Upper lobe of right lung (tissue), 1 donor: ENCODE measurements at places on chromosomes 2 and 18. TPM values are rescaled to one million over a fixed set of nuclear protein-coding genes. Genes with fewer than 3 reads are reported as not detected.
A peak's percentile ranks its signal among the peaks of the same experiment; 100 is the strongest.

EDAR gene
- 0.20 TPM for total RNA-seq

SLC35F5 gene
- total RNA-seq: 76.0 TPM

MTCL1 gene
- total RNA-seq: 10.1 TPM

DNA sequence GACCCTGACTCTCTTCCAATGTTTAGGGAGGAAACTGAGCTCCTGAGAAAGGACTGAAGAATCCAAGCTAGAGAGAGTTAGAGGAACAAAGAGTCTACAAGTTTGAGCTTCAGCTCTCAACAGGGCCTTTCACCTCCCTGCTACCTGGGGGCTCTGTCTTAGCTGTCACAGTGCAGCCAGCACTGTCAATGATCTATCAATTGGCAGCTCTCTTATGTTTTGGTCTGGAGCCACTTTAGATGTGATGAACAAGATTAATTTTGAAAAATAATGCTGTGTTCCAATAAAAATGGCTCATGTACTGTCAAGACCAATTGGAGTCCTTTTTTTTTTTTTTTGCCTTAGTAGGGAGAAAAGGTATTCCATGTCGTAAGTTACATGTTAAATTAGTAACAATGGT, 215.8 kb upstream of the TRIB2 start:
- H3K27ac ChIP-seq: peak overlapping the region; percentile 71
- DNase-seq: no peak
- no peaks in the 10 kb centered on the region for H3K27me3 ChIP-seq
- no peaks in the 10 kb centered on the region for H3K36me3 ChIP-seq

DNA sequence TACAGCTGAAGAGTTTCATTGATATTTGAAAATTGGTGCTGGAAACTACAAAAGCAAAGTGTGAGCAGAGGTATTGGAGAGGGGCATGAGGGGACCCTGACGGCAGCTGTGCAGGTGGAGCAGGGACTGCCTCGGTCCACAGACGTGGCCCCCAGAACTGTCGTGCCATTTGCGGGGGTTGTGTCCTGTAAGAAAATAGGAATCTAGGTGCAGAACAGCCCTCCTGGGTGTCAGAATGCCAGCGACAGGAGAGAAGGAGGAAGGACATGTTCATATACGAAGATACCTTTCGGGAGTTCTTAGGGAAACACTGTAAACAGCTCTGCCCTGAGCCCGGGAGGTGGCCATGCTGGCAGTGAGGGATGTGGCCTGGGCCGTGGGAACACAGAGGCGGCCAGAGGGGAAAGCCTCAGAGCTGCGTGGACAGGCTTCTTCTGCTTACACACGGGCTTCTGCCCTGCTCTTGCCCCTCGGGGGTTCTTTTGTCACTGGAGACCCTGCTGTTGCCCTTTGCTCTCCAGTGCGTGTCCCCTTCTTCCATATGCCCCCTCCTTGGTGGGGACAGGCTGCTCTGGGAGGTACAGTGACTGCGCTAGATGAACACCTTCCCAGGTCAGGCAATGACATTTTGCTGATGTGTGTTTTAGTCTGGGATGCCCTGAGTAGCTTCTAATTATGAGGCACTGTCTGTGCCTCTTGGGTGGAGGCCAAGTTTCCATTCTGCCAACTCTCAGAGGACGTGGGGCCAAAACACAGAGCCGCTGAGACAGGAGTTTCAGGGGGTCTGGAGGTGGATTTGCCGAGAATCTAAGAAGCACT, 81.9 kb upstream of the TXNDC2 start:
- H3K4me3 ChIP-seq: no peak overlapping the region
- no peaks in the 10 kb centered on the region for H3K36me3 ChIP-seq
- peaks cover 34% of the 10 kb centered on the region for H3K4me1 ChIP-seq
- H3K27ac ChIP-seq: peak overlapping the region; percentile 43
- no peaks in the 10 kb centered on the region for H3K27me3 ChIP-seq
- no peak for DNase-seq

GRCh38 chr18:14939141-14939540, 191.2 kb downstream of the ANKRD30B start:
- H3K27me3 ChIP-seq: no peaks in the 10 kb centered on the region
- no peak for DNase-seq
- H3K36me3 ChIP-seq: no peaks in the 10 kb centered on the region
- no peaks in the 10 kb centered on the region for H3K4me1 ChIP-seq
- no peak overlapping the region for H3K27ac ChIP-seq
- no peak overlapping the region for H3K4me3 ChIP-seq

GRCh38 chr2:239433777-239434403, 33.1 kb upstream of the HDAC4 start:
- no peaks in the 10 kb centered on the region for H3K4me1 ChIP-seq
- H3K4me3 ChIP-seq: no peak overlapping the region
- H3K36me3 ChIP-seq: no peaks in the 10 kb centered on the region
- no peak overlapping the region for H3K27ac ChIP-seq
- no peaks in the 10 kb centered on the region for H3K27me3 ChIP-seq

- peak overlapping the region; percentile 82 for H3K4me3 ChIP-seq
- H3K27me3 ChIP-seq: no peaks in the 10 kb centered on the region
- H3K4me1 ChIP-seq: peaks cover 36% of the 10 kb centered on the region
- DNase-seq: no peak
- H3K27ac ChIP-seq: peak overlapping the region; percentile 93
- H3K36me3 ChIP-seq: peaks cover 20% of the 10 kb centered on the region
Observed at GRCh38 chr2:112542984-112543661, 858 bp downstream of the POLR1B start.

DNA sequence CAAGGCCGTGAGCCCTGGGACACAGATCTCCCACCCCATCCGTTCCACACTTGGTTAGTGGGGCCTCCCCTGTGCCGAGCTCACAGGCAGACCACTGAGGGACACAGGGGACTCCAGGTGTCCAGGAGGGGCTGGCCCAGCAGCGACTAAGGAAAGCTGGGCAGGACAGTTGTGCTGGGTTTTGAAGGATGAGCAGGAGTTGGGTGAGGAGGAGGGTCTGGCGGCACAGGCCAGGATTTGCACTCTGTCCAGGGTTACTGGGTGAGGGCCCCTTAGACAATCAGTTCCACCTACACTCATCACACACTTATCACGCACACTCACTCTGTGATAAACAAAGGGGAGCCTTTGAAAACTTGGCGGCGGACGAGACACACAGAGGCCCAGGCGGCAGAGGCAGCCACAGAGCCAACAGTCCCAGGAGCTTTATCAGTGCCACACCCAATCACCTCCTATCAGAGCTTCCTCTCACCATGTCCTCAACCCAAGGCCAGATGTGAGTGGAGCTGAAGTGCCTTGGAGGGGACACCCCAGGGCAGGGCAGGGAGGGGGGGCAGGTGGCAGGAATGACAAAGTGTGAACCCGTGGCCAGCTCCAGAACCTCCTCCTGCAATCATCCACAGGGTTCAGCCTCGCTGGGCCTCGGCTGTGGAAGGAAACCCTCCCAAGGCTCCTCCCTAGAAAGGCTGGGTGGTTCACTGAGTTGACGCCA, 26.6 kb downstream of the BIN1 start:
- peak overlapping the region; percentile 66 for H3K27ac ChIP-seq
- H3K27me3 ChIP-seq: no peaks in the 10 kb centered on the region
- peaks cover 53% of the 10 kb centered on the region for H3K4me1 ChIP-seq
- H3K4me3 ChIP-seq: peak overlapping the region; percentile 31

DNA sequence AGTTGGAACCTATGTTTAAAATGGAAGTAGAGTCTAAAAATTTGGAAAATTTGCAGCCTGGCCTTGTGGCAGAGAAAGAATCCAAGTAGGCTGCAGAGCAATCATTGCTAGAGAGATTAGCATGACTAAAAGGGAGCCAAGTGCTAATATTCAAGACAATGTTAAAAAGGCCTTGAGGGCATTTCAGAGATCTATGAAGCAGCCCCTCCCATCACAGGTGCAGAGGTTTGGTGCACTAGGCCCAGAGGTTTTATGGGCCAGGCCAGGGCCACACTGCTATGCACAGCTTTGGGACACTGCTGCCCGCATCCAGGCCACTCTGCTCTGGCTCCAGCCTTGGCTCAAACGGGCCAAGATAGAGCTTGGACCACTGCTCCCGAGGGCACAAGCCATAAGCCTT, 6.7 kb upstream of the IL1A start:
- H3K27ac ChIP-seq: no peak overlapping the region
- H3K27me3 ChIP-seq: no peaks in the 10 kb centered on the region
- H3K36me3 ChIP-seq: no peaks in the 10 kb centered on the region
- H3K4me3 ChIP-seq: no peak overlapping the region
- no peak for DNase-seq

DNA sequence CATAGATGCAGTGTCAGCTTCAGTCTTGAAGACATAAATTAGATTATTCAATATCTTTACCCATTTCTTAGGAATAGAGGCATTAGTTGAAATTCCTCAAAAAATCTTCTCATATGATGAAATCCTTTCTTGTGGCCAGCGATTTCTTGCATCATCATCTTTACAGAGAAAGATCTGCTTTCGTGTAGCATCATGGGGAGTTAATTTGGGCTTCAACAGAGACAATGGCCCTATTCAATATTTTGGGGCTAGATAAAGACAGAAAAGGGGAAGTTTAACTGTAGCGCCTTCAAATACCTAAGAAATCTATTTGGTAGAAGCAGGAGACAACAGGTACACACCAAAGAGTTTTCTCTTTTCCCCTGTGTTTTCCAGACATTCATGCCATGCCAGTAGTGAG, 73.8 kb downstream of the TGFA start:
- no peak overlapping the region for H3K4me3 ChIP-seq
- H3K27me3 ChIP-seq: no peaks in the 10 kb centered on the region
- H3K36me3 ChIP-seq: no peaks in the 10 kb centered on the region
- no peak for DNase-seq

DNA sequence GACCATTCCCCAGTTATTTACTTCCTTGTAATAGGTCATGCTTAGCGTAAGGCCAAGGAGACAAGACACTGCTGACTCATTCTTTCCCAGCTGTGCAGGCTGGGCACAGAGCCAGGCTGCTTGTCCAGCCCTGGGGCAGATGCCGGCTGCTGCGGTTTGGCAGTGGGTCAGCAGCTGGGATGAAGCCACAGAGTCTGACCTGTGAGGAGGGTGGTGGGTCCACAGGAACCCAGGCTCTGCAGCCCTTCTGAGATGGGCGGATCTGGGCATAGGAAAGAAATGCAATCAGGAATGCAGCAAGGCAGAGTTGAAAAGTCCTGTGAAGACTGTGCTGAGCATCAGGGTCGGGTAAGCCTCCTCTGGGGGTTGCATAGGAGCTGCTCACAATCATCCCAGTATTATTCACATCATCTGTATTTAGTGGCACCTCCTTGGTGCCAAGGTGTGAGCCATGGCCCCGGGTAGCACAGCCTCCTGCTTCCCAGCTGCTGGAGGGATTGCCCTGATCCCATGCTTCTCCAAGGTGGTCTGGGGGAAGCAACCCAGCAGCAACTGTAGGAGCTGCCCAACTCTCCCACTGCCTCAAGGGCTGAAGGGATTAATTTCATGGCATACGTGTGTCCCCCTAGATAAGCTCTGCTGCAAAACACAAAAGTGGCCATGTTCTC, 139.0 kb downstream of the DDX1 start:
- no peaks in the 10 kb centered on the region for H3K36me3 ChIP-seq
- no peaks in the 10 kb centered on the region for H3K27me3 ChIP-seq
- no peak overlapping the region for H3K4me3 ChIP-seq
- DNase-seq: peak; percentile 93
- H3K27ac ChIP-seq: no peak overlapping the region
- peaks cover 26% of the 10 kb centered on the region for H3K4me1 ChIP-seq

DNA sequence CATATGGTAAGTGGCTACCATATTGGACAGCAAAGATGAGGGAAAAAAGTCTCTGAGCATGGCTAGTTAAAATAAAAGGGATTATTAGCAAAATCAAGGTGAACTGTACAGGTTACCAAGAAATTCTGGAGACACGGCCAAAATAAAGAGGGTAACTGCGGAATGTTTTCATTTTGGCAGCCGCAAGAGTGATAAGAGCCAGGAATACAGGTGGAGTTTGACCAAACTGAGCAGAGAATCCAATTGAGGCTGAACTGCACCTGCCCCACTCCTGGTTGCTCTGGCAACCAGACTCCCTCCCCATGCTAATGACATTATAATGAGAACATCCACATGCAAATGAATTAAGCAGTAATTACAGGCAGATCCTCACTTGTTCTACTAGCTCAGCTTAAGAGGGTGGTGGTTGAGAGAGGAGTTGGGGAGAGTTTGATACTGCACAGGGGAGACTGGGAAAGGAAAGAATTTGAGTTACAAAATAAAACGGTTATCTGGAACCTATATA, 18.8 kb upstream of the EPHA4 start:
- no peak overlapping the region for H3K4me3 ChIP-seq
- no peak for DNase-seq
- H3K36me3 ChIP-seq: no peaks in the 10 kb centered on the region
- no peak overlapping the region for H3K27ac ChIP-seq

DNA sequence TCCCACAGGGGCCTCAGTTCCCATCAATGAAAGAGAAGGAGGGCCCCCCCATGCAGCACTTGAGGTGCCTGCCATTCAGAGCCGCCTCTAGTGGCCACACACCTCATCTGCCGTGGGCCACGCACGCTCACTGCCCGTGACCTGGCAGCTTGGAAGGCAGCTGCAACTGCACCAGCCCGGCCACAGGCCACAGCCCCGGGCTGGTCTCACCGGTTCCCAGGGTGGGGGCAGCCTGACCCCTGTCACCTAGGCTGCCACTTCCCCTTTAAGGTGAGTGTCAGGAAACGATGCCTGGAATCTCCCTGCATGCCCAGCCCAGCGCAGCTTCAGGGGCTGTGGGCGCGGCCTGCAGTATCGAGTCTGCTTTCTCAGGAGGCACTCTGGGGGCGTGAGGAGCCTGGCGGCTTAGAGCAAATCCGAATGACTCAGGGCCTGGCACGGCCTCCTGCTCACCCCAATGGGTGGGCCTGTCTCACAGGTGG, 2.6 kb downstream of the MAB21L4 start:
- H3K4me1 ChIP-seq: peaks cover 8% of the 10 kb centered on the region
- H3K4me3 ChIP-seq: peak overlapping the region; percentile 6
- H3K27me3 ChIP-seq: no peaks in the 10 kb centered on the region
- DNase-seq: no peak
- no peaks in the 10 kb centered on the region for H3K36me3 ChIP-seq

DNA sequence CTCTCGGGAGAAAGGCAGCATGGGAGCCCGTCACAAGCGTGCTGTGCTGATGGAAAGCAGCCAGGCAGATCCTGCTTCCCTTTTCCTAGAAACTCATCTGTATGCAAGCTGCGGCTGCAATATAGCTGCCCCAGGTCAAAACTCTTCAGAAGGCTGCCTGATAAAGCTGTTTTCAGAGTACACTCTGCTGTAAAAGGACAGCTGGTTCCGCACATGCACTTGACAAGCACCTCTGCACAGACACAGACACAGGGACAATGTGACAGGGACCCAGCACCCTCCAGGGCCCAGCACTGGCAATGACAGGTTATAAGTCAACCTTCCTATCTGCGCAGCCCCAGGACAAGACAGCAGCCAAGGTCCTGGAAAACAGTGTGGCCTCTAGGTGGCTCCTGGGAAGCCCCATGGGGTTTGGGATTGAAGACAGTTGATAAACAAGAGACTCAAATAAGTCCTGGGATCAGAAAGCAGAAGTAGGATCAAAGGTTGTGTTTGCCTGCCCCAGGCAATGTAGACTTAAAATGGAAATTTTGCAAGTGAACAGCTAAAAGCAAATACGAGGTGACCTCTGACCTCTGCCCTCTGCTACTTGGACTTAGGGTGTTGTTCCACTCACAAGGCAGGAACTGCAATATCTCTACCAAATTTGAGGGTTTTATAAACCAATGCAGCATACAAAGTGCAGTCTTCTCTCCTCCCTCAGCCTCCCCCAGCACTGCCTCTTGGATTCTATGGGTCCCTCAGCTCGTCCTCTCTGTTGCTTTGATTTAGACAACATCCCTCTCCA, 16.9 kb downstream of the SLC66A2 start:
- H3K4me1 ChIP-seq: peaks cover 19% of the 10 kb centered on the region
- no peaks in the 10 kb centered on the region for H3K27me3 ChIP-seq
- H3K27ac ChIP-seq: no peak overlapping the region
- peak; percentile 49 for DNase-seq

- no peak overlapping the region for H3K4me3 ChIP-seq
- H3K27ac ChIP-seq: no peak overlapping the region
- H3K4me1 ChIP-seq: no peaks in the 10 kb centered on the region
- no peaks in the 10 kb centered on the region for H3K27me3 ChIP-seq
- no peaks in the 10 kb centered on the region for H3K36me3 ChIP-seq
Observed at GRCh38 chr2:59093571-59093970, 852.4 kb upstream of the FANCL start.
